Naive B cell (primary cell): ENCODE measurements at places on chromosomes 3 and 15.

DNA sequence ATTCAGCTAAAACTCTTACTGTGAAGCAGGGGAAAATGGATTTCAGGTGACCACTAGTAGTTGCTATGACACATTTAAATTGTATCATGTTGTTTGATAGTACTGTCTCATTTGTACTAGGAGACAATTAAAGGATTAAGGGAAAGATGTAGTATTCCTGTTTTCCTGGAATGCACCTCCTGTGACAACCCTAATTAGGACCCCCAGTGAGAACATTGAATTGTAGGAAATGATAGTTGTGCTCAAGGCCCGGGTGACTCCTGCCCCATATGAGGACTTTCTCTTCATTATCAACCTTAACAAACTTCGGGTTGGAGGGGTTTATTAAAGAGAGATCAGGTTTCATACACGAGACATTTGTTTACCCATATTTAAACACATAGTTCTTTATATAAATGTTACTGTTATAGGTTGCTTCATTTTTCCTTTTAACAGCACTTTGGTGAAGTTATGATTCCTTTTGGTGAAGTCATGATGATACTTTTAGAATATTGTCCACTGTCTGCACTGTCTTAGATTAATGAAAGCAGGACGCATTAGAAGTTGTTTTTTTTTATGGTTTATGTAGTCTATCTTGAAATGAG lies 392.6 kb upstream of the NAALADL2 start:
- no peak for DNase-seq

- DNase-seq = no peak
Observed at GRCh38 chr3:50028346-50028745, 60.4 kb upstream of the RBM5 start.

DNA sequence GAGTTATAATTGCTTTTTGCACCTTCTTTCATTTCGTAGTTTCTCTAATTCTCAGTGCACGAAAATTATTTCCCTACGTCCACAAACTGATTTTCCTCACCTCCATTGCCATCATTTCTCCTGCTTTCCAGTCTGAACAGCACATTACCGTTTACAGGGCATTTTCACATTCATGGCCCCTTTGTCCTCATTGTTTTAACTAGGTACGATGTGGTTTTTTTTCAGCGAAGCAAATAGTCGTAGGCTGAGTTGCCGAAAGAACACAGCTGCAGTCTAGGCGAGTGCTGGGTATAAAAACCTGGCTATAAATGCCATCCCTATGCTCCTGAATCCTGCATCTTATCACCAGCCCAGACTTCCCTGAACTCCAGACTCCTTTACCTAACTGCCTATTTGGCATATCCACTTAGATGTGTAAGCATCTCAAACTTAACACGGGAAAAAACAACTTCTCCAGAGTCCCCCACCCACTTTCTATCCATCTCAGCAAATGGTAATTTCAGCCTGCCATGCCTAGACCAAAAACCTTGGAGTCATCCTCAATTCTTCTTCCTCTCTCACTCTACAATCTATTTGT lies 691 bp upstream of the FSIP1 start:
- no peak for DNase-seq

GRCh38 chr15:101187820-101188636 lies 63.8 kb downstream of the CHSY1 start:
- DNase-seq = no peak

- DNase-seq = no peak
Observed at GRCh38 chr3:102360183-102360860, 74.5 kb upstream of the ZPLD1 start.

- DNase-seq = no peak
Observed at GRCh38 chr3:8755564-8756237, 13.7 kb downstream of the OXTR start.

DNA sequence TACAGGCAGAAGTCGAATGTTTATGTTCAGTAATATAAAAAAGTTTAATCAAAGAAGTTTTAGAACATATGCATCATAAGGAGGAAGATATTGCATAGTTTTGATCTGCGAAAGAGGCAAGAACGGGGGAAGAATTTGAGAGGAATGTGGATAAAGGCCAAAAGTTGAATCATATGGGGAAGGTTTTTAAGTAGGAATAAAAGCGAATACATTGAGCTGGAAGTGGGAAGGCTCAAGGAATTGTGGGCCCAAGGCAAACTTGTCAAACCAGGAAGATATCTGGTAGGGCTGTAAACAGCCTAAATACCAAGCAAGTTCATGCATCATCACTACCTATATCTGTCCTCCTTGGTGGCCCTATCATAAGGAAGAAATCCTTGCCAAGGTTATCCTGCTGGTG lies 186.9 kb downstream of the MAGI1 start:
- no peak for DNase-seq

DNA sequence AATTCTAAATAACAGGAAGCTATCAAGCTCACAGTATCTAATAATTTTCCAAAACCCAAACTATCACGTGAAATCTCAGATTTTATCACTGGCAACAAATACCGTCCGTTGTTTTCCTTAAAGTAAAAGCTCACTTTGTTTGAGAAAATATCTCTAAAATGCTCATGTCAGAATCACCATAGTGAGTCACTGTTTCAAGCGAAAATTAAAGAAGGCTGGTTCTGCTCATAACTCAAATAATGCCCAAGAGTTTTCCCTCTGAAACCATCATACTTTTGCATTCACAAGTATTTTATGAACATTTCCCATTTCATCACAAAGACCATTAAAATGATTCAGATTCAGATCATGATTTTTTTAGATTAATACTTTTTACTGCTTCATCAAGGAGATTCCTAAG lies 50.6 kb downstream of the TBL1XR1 start:
- DNase-seq = no peak

DNA sequence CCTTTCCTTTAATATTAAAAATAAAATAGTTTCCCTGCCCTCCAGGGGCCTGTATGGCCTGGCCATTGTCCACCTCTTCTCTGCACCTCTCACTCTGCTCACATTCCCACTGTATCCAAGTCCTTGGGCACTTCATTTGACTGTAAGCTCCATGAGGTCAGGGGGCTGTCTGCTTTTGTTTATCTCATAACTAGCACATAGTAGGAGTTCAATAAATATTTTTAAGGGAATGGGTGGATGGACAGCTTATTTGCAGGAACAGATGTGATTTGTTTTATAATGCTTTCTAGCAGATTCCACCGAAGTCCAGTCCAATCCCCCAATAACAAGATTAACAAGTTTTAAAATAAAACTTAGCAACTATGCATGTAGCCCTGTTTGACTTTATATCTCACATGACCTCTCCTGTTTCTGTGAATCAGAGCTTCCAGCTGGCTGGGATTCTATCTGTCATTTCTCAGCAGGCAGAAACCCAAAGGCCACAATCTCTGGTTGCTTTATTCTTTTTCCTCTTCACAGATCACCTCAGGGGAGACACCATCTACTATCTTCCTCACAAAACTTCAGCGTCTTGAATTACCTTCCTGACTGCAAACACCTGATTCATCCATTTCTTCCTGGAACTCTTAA lies 123.0 kb upstream of the NR2F2 start:
- DNase-seq = no peak
